ENCODE measurements at places on chromosomes 11 and 22.
A peak's percentile ranks its signal among the peaks of the same experiment; 100 is the strongest.

DNA sequence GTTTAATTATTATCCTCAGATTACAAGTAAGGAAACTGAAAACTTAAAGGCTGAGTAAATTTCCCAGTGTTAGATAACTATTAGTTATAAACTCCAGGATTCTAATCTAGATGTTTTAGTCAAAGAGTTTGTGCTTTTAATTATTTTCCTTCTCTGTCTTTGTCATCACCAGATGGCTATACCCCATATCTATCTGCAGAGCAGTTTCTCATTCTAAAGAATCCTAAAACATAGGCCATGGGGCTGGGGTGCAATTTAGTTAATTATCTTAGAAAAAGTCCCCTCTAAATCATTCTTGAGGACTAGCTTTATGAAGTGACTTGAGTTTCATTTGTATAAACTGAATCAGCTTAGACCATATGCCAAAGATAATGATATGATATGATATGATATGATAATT is 556.3 kb upstream of the ANO5 start:
- no peak for DNase-seq

DNA sequence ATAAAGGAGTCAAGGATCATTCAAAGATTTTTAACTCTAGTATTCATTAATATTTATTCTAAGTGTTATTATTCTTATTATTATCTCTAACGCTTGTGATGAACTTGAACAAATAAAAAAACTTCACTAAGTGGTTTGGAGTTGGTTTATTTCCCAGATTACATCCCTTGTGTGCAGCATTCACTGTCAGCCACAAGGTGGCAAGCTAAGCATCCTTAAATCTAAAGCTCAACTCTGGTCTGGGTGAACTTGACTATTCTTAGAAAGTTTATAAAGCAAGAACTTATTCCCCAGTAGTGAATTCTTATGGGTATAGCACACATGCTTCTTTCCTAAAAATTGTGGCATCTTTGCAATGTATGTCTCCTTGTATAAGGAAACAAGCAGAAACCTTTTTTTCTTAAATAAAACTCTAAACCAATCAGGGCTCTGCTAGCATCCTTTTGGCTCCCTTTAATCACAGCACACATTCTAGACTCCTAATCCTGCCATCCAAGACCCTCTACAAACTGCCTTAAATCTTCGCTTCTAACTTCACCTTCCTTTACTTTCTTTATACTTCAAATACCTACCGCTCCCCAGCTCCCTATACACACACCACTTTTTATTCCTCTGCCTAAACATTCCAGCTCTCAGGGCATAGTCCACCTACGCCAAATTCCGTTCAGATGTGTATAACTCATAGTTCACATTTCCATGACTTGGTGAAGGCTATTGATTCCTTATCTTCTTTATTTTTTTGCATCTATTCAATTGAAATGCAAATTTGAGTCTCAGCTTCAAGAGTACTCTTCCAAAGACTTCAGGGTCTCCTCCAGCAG is 1068.8 kb downstream of the DLG2 start:
- peak; percentile 47 for DNase-seq

- DNase-seq, result no peak
Observed at GRCh38 chr11:132977241-132977640, 555.1 kb downstream of the OPCML start.

GRCh38 chr22:30094804-30095203 is 14.5 kb downstream of the HORMAD2 start:
- no peak for DNase-seq

- no peak for DNase-seq
Observed at GRCh38 chr11:117749541-117749910, 47.5 kb downstream of the DSCAML1 start.

GRCh38 chr22:30922151-30922611 is 46.4 kb downstream of the MORC2 start:
- peak; percentile 58 for DNase-seq

DNA sequence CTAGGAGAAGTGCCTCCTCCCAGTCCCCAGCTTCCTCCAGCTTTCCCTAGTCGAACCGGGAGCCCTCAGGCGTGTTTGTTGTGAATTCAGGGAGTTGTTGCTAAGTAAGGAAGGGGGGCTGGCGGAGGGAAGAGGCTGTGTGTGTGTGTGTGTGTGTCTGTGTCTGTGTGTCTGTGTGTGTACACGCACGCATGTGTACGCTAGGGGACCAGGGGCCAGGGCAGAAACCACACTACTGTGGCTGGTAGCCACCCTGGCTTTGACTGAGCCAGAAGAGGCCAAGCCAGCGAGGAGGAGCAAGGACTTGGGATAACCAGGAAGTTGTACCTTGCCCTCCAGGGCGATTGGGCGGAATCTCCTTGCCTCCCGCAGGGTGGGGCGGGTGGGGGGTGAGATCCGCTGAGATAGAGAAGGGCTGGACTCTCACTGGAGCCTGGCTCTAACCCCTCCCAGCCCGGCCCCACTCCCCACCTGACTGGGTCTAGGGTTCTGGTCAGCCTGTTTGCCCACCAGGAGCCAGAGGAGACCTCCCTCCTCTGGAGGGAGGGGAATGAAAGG is 7.5 kb downstream of the BCL9L start:
- peak; percentile 87 for DNase-seq

DNA sequence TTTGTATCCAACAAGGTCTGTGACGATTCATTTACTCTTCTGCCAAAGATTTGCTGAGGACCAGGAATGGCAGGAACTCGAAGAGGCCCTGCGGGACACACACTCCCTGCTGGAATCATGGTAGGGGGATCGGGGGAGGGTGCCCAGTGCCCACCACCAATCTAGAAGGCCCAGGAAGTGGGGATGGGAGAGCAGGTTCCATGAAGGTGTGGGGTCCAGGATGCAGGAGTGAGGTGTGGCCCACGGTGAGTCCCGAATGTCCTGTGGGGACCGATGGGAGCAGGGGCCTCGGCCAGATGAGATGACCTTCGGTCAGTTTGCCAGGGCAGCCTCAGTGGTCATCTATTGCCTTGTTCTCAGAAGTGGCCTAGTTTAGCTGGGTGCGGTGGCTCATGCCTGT is 492.7 kb downstream of the BRD1 start:
- DNase-seq, result no peak

DNA sequence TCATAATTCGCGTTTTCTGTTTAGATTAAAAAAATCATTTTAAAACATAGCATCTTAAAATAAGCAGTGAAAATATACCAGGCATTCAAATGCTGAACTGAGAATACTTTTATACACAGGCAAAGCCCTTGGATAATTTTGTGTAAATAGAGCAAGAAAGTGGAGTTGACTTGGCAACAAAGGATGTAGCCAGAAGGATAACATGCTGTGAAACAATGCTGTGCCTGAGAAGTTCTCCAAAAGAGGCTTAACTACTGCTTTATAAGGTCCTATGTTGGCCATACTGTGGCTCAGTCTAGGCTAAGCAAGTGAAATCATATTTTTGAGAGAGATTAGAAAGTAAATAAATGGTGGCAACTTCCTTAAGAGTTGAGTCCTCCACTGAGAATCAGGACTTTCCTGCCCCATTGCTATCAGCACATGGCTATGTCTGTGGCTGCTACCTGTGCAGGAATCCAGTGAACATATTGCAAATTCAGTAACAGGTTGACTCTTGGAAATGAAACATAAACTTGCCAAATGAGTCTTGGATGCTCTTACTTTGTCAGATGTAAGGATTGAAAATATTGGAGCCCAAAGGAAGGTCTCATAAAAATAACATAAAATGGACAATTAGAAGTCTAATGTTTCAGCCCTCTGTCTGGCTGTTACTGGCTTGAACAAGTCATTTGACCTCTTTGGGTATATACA is 448.9 kb downstream of the LRRC4C start:
- DNase-seq, result no peak

GRCh38 chr11:26558190-26558589 is 13.9 kb downstream of the MUC15 start:
- DNase-seq, result no peak

- DNase-seq, result peak; percentile 66
Observed at GRCh38 chr11:111452146-111452545, 60.0 kb downstream of the BTG4 start.

DNA sequence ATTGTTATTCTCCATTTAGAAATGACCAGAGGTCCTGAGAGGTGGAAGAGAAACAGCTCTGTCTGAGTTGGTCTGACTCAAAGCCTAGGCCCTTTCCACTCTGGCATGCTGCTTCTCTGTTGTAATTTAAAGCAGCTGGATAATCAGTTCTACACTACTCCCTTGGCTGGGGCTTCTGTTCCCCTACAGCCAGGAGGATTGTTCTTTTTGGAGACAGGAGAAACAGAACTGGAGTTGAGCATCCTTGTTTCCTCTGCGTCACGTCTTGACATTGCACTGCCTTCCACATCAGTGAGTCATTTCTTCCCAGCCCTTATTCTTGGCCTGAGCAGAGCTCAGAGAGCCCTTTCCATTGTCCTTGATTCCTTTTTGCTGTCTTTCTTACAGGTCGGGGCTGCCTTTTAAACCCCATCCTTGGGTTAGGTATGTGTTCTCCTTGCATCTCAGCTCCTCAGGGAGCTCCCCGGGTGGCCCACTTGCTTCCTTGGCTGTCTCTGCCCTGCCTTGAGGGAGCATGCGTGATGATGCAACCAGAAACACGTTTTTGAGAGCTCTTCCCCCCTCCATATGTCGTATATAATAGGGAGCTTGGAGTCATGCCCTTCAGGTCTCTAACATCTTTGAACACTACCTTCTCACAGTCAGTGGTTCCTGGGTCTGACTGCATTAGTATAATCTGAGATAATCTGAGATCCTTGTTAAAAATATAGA is 35.7 kb downstream of the CYB5R2 start:
- peak; percentile 79 for DNase-seq

GRCh38 chr11:45211732-45212131 is 65.3 kb downstream of the PRDM11 start:
- no peak for DNase-seq

- DNase-seq, result no peak
Observed at GRCh38 chr11:115959081-115959486, 454.9 kb upstream of the CADM1 start.

GRCh38 chr11:67213178-67213621 is 53.1 kb upstream of the GRK2 start:
- no peak for DNase-seq

- no peak for DNase-seq
Observed at GRCh38 chr11:63534895-63535461, 1.6 kb upstream of the PLAAT4 start.

DNA sequence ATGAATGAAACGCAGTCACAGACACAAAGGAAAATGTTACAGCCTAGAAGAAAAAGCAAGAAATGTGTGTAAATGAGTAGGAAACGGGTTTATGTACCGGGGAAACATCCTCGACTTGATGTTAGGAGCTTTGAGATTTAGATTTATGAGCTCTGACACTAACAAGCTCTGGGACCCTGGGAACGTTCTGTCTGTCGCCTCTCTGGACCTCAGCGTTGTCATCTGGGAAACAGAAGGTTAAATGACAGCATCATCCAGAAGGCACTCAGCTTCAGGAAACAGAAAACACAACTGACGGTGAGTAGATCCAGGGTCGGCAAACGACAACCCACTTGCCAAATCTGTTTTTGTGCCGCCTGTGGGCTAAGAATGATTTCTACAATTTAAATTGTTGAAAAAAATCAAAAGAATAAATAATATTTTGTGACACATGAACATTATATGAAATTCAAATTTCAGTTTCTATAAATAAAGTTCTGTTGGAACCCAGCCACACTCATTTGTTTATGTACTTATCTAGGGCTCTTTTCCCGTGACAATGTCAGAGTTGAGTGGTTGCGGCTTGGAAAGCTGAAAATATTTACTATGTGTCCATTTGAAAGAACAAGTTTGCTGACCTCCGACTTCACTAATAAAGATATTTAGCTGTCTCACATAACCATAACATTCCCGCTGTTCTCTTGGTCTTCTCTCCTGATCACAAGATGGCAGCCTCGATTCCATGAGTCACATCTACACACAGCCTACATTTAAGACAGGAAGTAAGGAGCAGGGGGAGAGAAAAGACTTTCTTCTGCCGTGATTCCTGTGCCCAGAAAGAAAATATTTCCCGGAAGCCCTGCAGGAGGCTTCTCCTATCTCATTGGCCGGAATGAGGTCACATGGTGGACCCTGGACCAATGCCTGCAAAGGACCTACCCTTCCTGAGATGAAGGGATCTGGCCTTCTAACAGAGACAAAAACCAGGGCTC is 47.1 kb upstream of the SYT13 start:
- DNase-seq, result peak; percentile 76

- DNase-seq, result no peak
Observed at GRCh38 chr11:97996762-97997161, 1024.0 kb upstream of the CNTN5 start.

- no peak for DNase-seq
Observed at GRCh38 chr11:66951927-66952337, 6.3 kb downstream of the PC start.

DNA sequence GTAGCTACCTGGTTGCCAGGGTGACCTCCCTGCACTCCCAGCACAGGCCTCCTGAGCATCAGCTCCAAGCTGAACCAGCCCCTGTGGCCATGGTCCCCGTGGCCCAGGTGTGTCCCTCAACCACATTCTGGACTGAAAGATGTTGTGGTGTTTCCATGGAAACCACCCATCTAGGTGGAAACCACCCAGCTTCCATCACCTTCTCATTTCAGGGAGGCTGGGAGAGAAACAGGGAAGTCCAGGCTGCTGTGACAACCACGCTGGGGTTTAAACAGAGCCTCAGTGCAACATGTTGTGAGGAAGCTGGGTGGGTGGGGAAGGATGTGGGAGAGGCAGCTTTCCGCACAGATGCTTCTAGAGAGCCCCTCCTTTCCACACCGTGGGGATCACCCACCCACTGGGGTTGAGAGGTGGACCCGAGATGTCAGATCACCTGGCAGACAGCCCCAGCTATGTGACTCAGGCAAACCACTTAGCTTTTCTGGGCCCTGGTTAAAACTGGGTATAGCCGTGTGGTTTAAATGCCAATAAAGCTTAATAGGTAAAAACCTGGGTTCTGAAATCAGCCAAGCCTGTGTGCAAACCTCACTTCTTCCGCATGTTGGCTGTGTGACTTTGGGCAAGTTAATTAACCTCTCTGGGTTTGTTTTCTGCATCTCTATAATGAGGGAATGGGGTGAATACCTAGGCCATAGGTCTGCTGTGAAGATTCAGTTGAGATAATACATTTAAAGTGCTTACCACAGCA is 46.4 kb downstream of the CD82 start:
- no peak for DNase-seq

DNA sequence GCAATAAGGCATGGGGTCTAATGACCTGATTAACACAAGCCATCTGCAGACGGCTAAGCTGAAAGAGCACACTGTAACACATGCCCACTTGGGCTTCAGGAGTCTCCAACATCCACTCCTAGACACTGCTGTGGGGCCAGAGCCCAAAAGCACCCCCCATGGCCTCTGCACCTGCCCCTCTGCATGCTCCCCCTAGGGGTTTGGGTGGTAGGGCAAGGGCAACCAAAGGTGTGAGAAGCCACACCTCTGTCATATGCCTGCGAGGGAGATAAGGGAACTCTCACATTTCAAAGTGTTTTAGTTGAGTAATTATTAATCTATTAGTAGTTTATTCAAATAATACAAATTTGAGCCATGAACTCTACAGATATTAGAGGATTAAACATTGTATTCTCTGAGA is 30.8 kb downstream of the CTSC start:
- no peak for DNase-seq

Measured in fibroblast of skin of right biceps (primary cell).